ENCODE measurements at places on chromosomes 3 and 15.

- no peak for DNase-seq
These were observed 15.9 kb upstream of the MITF start for GRCh38 chr3:69723389-69723788.

GRCh38 chr3:45679805-45680204, 9.4 kb upstream of the SACM1L start:
- DNase-seq = no peak

DNA sequence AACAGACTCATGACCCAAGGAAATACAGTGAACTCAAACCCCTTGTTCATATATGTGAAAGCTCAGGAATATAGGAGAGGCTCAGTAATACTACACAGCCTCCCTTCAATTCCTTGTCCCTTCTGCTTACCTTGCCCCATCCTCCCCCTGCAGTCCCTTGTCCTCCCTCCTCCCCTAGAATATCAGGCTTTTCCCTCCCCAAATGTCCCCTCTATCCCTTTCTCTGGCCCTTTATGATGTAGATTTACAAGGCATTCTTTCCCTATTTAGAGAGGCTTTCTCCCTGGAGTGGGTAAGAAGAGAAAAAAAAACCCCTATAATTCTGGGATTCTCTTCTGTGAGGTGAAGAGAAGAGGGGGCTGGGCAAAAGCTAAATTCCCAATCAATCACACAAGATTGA, 64.9 kb upstream of the KBTBD8 start:
- no peak for DNase-seq

GRCh38 chr3:72282918-72283317, 498.0 kb upstream of the PROK2 start:
- no peak for DNase-seq

- DNase-seq = no peak
These were observed 640 bp downstream of the MB21D2 start for GRCh38 chr3:192917028-192917403.

- no peak for DNase-seq
These were observed 687.4 kb downstream of the EDEM1 start for GRCh38 chr3:5874931-5875341.

DNA sequence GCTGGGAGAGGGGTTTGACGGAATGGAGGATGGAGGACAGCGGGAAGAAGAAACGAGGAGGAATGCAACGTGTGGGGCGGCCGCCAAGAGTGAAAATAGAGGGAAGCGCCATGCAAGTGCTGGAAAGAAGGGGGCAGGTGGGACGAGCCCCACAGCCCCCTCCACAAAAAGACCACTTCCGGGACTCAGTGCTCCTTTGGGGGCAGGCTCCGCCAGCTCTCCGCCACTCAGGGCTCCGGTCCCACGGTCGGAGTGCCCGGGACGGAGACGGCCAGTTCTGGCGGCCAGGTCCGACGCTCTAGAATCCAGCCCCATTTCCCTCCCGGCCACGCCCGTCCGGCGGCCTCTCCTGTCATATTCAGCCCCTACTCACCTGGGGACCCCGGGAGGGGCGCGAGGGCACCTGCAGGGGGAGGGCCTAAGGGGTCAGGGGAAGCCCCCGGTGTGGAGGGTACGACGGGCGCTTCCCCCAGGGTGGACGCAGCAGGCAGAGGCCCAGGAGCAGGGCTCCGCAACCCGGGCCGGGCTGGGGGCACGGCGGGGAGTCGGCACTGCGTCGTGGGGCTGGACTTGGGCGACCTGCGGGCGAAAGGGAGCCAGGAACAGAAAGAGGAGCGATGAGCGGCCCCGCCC, 25.5 kb upstream of the CSPG4 start:
- no peak for DNase-seq

GRCh38 chr3:181458857-181459256, 252.9 kb upstream of the SOX2 start:
- DNase-seq = no peak

DNA sequence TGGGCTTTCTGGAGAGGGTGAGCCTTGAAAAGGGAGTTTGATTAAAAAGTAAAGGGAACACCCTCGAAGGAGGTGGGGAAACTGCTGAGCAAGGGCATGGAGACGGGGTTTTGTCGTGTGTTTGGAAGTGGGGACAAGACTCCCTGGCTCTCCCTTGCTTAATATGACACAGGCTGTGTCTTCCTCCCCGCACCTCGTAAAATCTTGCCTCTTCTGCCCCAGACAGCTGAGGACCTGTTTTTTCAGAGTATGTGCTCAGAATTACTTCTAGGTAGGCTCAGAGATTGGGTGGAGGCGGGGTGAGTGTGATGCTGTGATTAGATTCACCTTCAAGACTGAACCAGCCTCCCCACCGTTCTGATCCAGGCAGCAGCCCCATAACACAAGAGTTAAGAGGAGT, 244.4 kb upstream of the TLE3 start:
- DNase-seq = no peak

DNA sequence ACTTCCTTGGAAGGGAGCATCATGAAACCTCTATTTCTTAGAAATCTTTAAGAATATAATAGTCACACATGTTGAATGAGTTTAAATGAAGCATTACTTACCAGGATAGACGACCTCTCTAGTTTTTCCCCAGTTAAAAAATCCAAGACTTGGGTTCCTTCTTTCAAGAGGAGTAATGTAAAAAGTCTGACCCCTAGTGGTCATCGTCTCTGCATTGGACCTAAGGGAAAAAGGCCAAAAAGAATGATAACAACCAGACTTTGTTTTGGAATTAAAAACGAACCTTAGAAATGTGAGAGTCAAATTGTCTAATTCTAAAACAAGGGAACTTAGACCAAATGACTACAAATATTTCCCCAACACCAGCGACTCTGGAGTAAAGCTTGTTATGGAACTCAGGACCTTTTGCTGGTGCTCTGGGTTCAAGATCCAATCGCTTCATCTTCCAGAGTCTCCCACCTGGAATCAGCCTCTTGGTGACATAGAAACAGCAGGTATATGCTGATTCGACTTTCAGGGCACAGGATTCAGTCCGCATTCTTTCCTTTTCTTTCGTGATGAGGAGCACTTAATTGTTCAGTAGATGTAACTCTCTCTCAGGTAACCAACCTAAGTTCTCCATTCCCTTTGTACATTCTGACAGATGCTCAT, 214.8 kb upstream of the TPRG1 start:
- DNase-seq = no peak

GRCh38 chr15:40958146-40958545, 4.9 kb downstream of the CHAC1 start:
- no peak for DNase-seq

DNA sequence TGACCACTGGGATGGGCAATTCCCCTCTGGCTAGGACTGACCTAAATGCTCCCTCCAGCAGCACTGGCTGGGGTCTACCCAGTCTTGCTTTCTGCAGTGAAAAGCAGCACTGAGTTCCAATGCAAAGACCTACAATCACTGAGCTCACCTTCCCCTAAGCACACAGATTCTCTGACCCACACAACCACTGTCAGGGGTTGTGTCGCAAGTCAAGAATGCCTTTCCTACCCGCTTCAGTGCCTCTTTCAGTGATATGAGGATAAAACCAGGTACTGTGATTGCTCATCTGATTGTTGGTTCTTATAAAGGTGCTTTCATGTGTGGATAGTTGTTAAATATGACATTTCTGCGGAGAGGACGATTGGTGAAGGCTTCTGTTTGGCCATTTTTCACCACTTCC, 345.6 kb downstream of the GAP43 start:
- DNase-seq = no peak

DNA sequence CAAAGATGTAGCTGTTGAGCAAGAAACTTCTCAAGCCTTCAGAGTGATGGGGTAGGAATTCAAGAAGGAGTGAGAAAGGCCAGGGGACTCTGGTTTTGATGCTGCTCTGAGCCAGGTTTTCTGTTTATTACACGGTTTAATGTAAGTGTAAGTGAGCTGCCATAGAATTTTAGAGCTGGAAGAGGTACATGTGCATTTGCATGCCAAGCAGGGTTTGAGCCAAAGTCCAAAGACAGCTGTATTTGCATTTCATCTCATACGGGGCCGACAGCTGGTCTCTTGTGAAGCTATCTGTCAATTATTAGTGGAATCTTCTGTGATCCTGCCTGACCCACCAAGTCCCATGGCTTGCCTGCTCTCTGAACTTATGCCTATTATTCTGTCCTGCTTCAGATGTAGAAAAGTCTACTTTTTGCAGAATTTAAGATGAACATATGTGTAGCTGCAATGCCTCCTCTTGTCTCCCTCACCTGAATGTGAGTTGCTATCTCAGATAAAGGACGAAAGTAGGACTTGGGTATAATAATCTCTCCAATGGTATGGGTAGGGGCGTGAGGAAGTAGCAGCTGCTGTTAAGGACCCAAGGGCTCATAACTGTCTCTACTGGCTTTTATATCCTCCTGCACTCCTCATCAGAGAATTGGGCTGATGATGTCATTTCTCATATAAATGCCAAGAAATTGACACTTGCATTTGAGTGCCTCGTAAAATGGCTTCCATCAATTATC, 160.0 kb downstream of the SQOR start:
- no peak for DNase-seq

GRCh38 chr3:142243134-142243533, 17.7 kb upstream of the GK5 start:
- no peak for DNase-seq

- DNase-seq = no peak
These were observed 189.5 kb upstream of the WNT5A start for GRCh38 chr3:55676643-55677042.

GRCh38 chr3:178181784-178182183, 354.5 kb upstream of the KCNMB2 start:
- no peak for DNase-seq

DNA sequence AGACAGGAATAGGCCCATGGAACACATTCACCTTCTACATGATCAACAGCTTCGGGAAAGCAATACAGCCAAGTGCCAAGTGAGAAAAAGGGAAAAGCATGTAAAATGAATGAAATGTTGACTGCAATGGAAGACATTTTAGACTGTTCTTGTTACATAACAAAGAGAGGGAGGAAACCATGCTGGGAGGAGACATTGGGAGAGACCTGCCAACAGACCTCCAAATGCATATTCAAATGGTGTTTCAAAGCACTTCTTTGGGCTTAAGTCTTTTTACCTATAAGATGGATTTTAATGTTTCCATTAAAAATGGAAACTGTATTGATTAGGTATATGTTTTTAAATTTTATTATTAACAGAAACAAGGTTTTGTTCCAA, 350.0 kb upstream of the THBS1 start:
- DNase-seq = no peak

DNA sequence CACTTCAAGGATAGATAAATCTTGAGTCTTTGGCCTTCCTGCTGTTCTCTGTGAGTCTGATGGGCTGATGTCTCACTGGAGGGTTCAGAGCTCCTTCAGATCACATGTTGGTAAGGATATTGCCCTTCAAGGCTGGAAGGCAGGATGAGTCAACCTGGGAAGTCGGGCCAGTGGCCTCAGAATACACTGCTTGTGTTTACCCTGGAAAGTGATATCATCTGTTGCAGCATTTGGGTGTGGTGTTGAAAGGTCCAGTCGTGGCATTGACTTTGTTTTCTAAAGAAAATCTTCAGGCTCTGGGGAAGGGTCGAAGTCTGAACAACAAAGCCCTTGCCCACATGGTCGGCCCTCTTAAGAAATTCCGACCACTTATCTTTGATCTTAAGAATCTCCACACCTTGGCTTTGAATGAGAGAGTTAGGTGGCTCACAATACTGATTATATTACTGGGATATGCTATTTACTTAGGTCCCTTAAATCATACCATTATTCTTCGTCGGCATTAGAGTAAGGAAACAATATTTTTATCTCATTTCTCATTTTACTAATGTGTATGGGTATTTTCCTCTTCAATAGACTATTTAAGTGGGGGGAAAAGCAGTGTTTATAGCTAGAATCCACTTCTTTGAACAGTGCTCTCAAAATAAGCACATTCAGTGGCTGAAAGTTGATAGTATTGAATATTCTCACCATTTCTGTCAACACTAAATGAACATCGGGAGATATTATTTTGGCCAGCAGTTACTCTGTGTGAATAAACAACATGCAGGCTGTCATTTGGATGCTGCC, 303.9 kb upstream of the RASGRP1 start:
- DNase-seq = no peak

- DNase-seq = no peak
These were observed 363.8 kb upstream of the NAALADL2 start for GRCh38 chr3:174495311-174495710.

GRCh38 chr15:75054172-75054897, 30.9 kb downstream of the PPCDC start:
- DNase-seq = no peak

DNA sequence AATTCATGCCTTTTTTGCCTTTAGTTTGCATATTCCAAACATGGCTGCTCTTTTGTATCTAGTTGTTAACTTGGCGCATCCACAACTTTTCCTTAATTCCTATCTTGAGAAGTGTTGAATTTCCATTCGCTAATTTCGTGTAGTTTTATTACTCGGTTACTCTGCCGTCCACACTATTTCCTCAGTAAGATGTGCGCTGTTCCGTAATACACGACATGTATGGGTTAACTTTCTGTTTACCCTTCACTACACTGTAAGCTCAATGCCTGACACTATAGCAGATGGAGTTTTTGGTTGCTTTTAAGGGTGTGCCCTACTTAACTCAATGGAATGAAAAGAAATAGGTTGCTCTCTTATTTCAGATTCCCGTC, 724 bp downstream of the RPSA start:
- no peak for DNase-seq
